ENCODE measurements at places on chromosomes 3 and 15.

DNA sequence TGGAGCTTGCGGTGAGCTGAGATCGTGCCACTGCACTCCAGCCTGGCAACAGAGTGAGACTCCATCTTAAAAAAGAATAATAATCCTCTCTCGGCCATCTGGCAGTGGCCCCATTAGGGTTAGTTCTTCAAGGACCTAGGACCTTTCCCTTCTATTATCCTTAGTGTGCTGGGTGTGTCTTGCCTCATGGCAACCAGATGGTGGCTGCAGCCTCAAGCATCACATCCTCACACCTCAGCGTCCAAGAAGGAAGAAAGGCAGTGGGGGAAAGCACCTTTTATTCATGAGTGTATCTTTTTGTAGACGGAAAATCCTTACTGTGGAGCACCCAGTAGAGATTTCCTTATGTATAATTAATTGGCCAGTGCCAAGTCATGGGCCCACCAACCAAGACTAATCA is 42.7 kb upstream of the TFRC start:
- H3K27ac ChIP-seq, result no peak overlapping the region
- H3K27me3 ChIP-seq, result no peaks in the 10 kb centered on the region
- no peaks in the 10 kb centered on the region for H3K4me1 ChIP-seq
- DNase-seq, result no peak

GRCh38 chr3:180698760-180699270 is 19.5 kb upstream of the CCDC39 start:
- no peaks in the 10 kb centered on the region for H3K36me3 ChIP-seq
- H3K27ac ChIP-seq, result no peak overlapping the region
- no peak overlapping the region for H3K4me3 ChIP-seq
- no peaks in the 10 kb centered on the region for H3K4me1 ChIP-seq
- no peaks in the 10 kb centered on the region for H3K27me3 ChIP-seq

DNA sequence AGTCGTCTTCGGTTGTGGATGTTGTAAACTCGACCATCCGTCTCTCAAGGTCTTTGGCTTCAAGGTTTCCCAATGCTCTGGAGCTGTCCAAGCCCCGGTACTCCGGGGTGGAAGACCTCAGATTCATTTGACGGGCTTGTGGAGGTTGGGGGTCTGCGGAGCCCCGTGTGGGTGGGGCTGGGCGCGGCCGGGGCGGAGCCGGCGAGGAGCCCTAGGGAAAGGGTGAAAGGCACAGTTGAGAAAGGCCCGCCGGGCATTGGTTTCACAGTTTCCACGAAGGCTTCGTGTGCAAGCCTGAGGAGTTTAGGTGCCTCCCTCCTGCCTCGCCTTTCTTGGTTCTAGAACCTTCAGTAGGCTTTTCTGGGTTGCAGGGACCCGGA is 360 bp upstream of the MGA start:
- no peak for DNase-seq
- peak overlapping the region; percentile 69 for H3K4me3 ChIP-seq
- H3K36me3 ChIP-seq, result no peaks in the 10 kb centered on the region
- peaks cover 34% of the 10 kb centered on the region for H3K4me1 ChIP-seq
- H3K27me3 ChIP-seq, result no peaks in the 10 kb centered on the region

GRCh38 chr15:63601026-63601703 is 4.0 kb downstream of the FBXL22 start:
- H3K36me3 ChIP-seq, result no peaks in the 10 kb centered on the region
- no peaks in the 10 kb centered on the region for H3K27me3 ChIP-seq
- H3K4me1 ChIP-seq, result peaks cover 9% of the 10 kb centered on the region
- H3K4me3 ChIP-seq, result peak overlapping the region; percentile 65
- peak overlapping the region; percentile 43 for H3K27ac ChIP-seq

GRCh38 chr3:193826159-193826795 is 233.3 kb downstream of the OPA1 start:
- H3K27ac ChIP-seq, result no peak overlapping the region
- H3K27me3 ChIP-seq, result no peaks in the 10 kb centered on the region
- peaks cover 4% of the 10 kb centered on the region for H3K4me1 ChIP-seq
- H3K4me3 ChIP-seq, result no peak overlapping the region
- H3K36me3 ChIP-seq, result no peaks in the 10 kb centered on the region

Measured in adrenal gland (tissue), 19 donors.